Fibroblast of mammary gland (primary cell): ENCODE measurements at places on chromosomes 7 and 10.

DNA sequence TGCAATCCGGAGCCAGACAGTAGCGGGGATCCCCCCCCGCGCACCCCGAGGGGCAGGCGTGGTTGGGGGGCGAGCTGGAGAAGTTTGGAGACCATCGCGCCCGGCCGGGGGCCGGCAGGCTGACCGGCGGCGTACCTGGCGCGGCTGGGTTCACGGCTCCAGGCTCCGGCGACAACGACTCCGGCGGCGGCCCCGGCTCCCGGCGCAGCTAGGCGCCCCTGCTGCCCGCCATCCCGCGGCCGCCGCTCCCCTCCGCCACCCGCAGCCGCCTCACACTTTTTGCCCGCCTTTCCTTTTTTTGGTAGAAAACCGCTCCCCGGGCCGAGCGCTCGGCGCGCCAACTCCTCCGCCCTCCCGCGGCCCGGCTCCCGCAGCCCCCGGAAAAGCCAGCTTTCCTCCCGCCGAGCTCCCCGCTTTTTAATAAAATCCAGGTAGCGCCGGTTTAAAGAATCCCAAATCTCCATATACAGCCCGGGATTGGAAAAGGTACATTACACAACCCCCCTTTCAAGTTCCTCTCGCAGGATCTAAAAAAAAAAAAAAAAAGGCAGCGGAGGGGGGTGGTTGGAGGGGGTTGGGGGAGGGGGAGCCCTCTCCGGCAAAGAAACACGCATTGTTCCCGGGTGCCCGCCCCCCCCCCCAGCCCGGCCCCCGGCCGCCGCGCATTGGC is at the start of gene TNRC18:
Gene TNRC18, minus strand, starts transcription at position 529 of the 670 bp plus-strand sequence. CDS start 2,588 bp downstream, outside the sequence.
- DNase-seq, result no peak

- no peak for DNase-seq
These were observed 276.0 kb upstream of the VWC2 start for GRCh38 chr7:49497471-49497870.

GRCh38 chr10:114758331-114758730 is 63.2 kb upstream of the FHIP2A start:
- DNase-seq, result no peak

DNA sequence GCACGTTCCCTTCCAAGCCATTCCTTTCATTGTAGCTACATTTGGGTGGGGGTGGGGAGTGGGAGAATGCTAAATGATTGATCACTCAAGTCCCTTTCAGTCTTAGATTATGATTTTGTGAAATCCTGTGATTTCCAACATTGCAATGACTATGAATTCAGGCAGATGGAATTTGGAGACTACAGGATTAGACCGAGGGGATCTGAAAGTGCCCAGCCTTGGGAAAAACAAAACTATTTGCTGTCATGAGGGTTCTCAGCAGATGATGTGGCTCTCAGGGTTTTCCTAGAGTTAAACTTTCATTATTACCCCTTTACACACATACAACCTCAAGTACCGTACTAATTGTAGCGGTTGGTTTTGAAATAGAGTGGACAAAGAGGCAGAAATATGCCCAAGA is 4.7 kb downstream of the MACROH2A2 start:
- DNase-seq, result no peak

GRCh38 chr7:116671681-116672595 is at the start of gene MET:
MET (plus strand) TSS chr7:116672196; CDS start chr7:116699085, 26,889 bp downstream.
- peak; percentile 75 for DNase-seq

DNA sequence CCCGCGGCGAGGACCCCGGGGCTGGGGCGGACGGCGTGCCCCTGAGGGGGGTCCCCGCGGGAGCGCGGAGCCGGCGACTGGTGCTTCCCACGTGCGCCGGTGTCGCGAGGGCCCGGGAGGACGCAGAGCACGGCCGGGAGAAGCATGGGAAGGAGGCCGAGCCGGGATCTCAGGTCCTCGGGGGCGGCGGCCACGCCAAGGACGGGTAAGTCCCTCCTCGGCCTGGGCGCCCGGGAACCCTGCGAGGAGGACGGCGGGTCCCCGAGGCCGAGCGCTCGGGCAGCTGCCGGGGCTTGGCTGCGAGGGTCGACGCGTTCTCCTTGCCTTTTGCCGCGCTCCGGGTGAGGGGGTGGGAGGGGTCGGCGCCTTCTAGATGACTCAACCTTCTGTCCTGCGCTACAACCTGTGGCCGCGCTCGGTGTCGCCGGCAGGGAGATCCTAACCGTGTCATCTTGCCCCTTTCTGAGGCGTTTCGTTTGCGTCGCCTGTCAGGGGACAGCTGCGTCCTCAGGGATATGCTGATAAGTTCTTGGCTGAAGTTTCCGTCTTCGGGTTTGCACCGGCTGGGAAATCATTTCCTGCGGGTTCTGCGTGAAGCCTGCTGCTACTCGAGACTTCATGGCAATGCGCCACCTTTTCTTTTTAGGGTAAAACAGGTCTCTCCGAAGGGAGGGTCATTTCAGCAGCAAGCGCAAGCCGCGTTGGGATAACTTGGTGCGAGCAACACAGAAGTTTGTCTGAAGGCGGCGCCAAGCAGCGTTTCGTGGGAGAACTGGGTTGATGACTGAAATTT is 529 bp downstream of the TASOR2 start:
- DNase-seq, result peak; percentile 73

GRCh38 chr10:128959746-128960145 is 507.3 kb upstream of the MGMT start:
- DNase-seq, result no peak

DNA sequence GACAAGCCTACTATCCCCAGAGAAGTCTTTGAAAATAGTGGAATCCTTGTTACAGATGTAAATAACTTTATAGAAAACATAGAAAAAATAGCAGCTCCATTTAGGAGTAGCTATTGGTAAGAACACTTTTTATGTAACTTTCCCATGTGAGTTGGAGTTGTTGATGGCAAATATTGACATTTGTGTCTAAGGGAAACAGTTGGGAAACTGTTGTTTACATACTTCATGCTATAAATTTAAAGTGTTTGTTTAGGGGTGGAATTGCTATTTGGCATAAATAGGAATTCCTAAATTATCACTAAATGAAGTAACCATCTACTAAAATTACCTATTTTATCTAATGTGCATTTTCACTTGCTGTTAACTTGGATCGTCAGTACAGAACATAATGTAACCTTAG is 50.7 kb downstream of the GDI2 start:
- DNase-seq, result no peak

DNA sequence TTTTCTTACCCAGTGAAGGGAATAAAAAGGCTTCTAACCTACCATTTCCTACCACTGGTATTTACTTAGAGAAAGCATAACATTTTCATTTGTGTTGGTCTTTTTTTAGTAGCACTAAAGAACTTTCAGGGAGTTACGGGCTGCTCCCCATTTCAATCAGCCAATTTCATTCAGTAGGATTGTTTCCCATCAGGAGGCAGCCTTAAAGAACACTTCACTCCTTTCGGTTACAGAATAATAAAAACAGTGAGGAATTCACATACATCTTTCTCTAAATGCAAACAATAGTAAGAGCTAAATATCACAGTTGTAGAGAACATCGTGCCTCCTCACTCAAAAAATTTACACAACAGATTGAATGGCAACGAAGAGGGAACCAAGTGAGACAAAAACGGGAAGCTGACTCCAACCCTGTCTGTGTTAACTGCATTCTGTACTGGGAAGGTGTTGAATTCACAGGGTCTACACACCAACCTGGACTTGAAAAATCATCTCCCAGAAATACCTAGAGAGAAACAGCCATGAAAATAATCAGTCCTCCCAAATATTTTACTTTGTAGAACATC is 55.5 kb upstream of the ABLIM1 start:
- DNase-seq, result no peak

DNA sequence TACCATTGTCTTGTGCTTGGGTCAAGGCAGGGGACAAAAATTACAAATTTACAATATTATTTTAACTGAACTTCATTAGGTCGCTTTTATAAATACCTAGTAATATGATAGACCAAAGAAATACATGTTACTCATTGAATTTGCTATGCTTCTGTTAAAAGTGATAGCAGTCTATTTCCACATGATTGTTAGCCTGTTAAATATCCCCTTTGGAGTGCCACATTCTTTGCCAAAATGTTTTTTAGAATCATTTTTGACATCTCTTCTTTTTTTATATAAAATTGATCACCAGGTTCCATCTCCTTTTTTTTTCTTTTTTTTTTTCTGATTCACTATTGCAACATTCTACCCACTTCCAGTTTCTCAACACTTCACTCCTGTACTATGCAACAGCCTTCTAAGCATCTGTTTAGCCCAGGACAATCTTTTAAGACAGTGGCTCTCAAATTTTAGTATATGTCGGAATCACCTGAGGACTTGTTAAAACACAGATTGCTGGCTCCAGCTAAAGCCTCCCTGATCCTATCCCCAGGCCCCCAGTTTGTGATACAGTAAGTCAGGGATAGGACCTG is 16.4 kb upstream of the NDUFA5 start:
- DNase-seq, result peak; percentile 20

GRCh38 chr7:84971360-84971759 is 215.5 kb downstream of the SEMA3D start:
- no peak for DNase-seq

- DNase-seq, result peak; percentile 84
These were observed 88.3 kb downstream of the PTPRZ1 start for GRCh38 chr7:121961089-121961867.

DNA sequence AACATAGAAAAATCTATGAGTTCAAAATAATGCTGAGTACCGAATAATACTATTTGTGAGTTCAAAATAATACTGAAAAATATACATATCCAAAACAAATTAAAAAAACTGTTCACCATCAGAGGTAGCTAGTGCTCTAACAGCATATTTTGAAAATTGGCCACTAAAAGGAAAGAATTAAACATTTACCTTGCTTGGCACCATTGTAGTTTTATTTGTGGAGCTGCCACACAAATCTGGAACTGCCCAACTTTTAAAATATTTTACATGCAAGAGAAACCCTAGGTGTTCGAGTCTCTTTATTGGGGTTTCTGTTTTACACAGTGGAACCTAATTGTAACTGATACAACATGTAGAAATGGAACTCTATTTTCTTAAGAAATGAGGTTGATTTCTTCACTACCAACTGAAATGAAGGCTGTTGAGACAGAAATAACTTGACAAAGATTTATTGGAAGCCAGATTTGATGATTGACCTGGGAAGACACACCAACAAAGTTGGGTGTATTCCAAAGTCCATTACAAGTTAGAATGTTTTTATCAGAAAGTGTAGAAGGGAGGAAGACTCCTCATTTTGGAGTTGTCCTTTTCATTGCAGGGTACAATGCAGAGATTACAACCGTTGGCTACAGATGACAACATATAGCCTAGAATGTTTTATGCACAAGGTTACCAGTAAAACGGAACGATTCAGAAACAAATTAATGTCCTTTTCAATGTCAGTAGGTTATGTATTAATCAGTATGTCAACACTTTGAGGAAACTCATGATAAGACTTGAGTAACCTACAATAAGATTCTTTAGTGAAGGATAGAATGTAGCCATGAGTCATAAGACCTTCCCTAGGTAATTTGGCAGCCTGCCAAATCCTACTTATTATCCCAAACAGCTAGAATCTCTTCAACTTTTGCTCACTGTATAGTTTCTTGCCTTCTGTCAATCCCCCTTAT is 73.8 kb upstream of the PAPSS2 start:
- DNase-seq, result peak; percentile 54

DNA sequence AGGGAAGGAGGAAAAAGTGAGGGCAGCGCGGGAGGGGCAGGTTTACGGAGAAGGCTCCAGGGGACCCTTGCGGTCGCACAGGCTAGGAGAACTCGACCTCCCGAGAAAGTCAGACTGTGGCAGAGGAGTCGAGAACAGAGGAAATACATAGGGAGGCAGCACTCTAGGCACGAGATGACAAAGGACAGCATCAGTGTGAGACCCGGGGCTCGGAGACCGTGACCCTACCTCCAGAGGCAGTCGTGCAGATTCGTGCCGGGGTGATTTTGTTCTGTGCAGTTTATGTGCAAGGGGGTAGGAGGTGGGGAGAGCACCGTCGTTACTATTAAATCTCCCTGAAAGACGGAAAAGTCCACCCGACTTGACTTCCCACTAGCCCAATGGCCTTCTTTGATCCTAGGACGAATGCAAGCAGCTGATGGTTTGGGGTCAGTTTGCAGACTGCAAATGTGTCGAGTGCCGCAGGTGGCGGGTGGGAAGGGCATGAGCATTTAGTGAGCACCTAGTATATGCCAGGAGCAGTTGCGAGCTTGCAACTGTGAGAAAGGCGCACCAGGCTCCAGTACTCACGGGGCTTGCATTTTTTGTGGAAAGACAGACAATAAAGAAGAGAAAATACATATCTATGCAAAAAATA is 674 bp upstream of the OSBPL3 start:
- DNase-seq, result peak; percentile 44

DNA sequence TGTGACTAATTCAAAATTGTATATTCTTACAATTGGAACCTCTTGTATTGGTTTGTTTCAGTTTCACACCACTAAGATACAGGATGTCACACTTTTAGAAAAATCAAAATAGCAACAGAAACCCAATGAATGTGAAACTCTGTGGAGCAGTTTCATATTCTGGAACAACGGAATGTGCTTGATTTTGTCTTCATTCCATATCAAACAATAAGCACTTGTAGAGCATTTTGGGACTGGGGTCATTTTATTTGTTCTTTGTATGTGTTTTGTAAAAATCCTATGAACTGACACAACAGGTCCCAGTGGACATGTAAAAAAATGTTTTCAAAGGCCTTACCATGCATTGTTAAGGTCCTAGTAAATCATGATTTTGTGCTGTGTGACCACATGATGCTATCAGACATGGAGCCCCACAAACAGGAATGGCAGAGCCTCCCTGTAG is 123.1 kb downstream of the DKK1 start:
- no peak for DNase-seq

DNA sequence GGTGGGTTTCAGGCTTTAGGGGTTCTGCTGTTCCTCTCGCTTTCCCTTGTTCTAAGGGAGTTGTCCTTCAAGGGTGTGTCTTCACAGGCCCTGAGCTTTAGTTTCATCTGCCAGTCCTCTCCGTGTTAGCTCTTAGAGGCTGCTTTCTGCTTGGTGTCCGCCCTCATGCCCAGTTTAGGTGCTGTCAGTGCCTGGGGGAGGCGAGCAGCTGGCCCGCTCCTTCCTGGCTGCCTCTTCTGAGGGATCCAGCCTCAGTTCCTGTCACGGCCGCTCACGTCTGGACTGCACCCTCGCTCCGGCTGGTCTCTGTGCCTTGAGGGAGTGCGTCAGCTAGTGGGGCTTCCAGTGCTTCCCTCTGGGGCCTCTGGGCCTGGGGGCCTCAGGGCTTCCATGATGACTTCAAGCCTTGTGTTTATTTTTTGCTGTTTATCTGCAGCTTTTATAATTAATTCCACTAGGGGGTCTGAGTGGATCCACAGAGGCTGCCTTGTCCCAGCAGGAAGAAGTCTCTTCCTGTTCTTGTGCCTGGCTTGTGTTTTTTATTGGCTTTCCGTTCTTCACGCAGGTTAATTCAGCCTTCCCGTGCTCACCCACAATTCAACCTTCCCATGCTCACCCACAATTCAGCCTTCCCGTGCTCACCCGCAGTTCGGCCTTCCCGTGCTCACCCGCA is 33.0 kb downstream of the WDR37 start:
- no peak for DNase-seq

DNA sequence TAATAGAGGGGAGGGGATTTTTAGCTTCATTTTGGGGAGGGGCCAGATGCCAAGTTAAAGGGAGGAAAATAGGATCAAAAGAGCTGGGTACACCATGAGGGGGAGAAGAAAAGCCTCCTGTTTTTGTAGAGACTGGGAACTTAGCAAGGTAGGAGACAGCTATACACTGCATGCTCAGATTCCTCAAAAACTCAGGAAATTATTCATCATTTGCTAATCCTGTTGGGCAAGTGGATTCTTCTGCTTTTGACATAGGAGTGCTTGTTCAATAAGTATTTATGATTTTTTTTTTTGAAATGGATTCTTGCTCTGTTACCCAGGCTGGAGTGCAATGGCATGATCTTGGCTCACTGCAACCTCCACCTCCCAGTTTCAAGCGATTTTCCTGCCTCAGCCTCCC is 73.4 kb downstream of the LYZL2 start:
- DNase-seq, result no peak
